ENCODE measurements at places on chromosomes 12 and 14.
A peak's percentile ranks its signal among the peaks of the same experiment; 100 is the strongest.

GRCh38 chr12:32558903-32559302 is 120.2 kb upstream of the DNM1L start:
- DNase-seq, result no peak

DNA sequence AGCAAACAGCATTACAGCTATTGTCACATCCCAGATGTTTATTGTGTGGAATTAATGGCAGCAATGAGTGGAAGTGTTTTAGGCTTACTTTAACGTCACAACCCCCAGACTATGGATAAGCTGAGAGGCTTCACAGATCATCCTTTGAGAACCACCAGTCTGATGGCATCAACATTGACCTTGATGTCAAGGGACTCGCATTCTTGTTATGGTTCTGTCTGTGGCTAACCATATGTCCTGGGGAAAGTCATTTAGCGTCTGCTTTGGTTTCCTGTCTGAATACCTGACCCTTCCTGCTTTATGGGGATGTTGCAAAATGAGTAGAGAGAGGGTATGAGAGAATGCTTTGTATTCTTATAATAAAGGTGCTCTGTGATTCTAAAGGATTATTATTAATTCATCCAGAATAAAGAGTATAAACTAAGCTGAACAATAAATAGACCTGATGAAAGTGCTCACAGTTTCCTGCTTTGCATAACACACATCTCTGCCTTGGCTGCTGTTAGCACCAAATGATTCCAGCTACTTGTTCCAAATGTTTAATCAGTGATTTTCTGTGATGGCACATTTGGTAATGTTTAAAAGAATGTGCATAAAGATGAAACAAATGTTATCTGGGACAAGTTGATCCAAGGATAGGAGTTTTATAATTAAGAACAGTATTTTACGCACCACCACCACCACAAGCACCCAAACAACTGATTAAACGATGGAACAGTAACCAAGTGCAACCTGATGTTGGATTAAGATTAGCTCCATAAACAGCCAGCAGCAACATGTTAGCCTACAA is 116.9 kb upstream of the LRIG3 start:
- no peak for DNase-seq

DNA sequence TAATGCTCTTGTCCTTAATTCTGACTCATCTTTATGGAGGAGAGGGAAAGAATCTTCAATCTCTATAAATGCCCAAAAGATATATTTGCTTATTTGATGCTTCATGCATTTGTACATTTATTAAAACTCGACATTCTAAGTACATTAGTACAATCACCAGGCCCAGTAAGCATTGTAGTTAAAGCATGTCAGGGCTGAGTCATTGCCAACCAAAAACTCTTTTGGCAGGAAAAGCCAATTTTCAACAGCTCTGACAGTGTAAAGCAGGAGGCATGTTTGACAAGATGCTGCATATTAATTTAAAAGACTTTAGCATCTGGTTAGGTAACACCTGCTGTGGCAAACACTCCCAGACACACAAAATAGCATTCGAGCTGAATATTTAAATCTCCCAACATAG is 290.9 kb downstream of the PPFIA2 start:
- DNase-seq, result peak; percentile 46

GRCh38 chr14:103872481-103873113 is 25.2 kb upstream of the PPP1R13B start:
- DNase-seq, result no peak

DNA sequence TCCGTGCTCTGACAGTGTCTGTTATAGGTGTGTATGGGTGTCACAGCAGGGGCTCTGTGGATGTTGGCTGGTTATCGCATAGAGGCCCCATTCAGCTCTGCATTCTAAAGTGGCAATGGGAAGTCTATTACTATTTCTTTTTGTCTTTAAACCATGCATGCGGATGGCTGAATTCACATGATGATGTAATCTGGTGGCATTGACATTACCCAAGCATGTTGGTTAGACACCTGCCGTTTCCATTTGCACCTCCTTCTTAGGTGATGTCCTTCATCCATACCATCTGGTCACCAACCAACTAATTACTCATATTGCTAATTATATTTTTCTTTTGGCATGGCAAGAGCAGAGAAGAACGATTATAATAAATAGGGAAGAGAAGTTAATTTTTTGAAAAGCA is 270.8 kb upstream of the RGS6 start:
- no peak for DNase-seq

DNA sequence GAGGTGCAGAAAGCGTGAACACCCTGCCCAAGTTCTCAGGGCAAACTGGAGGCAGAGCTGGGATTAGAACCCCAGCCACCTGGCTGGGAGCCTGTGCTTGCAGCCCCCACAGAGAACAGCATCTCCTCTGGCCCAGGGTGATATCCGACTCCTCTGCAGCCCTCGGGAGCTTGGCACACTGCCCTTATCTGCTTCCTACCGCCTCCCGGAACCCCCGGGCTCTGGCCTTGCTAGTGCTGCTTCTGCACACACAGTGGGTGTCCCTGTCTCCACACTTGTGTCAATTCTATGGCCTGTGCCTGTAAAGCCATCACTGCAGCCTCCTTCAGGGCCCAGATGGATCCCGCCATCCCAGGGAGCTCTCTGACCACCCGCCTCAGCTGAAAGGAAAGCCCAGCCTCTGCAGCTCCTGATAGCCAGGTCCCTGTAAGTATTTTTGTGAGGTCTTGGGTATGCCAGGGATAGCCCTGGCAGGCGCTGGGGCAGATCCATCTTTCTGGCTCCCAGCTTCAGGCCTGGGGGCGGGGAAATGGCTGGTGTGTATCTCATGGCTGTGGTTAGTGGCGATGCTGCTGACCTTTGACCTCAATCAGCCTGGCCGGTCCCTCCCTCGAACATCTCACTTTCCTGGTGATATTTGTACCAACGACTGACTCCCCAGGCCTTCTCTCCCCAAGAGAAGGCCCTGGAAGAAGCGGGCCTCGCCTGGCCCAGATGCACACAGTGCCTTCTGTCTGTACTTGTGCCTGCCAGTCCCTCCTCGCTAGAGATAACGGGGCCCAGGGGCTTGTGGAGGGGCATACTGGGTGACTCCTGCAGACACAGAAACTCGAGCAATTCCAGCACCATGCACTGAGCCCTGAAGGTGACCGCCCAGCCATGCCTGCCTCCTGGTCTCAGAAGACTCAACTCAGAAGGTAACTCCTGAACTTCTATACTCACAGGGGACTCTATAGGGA is 183.8 kb downstream of the CALM1 start:
- peak; percentile 54 for DNase-seq

DNA sequence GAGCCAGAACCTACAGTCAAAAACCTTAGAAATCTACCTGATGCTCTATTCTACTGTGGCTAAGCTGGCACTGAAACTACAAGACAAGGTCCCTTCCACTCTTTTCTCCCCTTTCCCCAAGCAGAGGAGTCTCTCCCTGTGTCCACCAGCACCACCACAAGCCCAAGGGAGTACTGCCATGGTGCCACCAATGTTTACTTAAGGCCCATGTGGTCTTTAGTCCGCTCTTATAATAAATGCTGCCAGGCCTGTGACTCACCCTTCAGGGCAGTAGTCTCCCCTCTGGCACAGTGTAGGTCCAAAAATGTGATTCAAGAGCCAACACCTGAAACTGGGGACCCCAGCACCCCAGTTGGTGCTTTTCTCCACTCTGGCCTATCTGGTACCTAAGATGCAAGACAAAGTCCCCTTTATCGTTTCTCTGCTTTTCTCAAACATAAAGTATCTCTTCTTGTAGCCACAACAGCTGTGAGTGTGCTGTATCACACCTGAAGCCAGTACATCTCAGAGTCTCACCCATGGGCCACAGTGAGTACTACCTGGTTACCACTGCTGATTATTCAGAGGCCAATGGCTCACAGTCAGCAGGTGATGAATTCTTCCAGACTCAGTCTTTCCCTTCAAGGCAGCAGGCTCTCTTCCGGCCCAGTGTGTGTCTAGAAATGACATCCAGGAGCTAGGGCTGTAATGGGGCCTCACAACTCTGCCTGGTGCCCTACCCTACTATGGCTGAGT is 29.3 kb downstream of the SLC38A2 start:
- DNase-seq, result no peak

- no peak for DNase-seq
These were observed 3.1 kb downstream of the HNF1A start for GRCh38 chr12:120981407-120981941.

DNA sequence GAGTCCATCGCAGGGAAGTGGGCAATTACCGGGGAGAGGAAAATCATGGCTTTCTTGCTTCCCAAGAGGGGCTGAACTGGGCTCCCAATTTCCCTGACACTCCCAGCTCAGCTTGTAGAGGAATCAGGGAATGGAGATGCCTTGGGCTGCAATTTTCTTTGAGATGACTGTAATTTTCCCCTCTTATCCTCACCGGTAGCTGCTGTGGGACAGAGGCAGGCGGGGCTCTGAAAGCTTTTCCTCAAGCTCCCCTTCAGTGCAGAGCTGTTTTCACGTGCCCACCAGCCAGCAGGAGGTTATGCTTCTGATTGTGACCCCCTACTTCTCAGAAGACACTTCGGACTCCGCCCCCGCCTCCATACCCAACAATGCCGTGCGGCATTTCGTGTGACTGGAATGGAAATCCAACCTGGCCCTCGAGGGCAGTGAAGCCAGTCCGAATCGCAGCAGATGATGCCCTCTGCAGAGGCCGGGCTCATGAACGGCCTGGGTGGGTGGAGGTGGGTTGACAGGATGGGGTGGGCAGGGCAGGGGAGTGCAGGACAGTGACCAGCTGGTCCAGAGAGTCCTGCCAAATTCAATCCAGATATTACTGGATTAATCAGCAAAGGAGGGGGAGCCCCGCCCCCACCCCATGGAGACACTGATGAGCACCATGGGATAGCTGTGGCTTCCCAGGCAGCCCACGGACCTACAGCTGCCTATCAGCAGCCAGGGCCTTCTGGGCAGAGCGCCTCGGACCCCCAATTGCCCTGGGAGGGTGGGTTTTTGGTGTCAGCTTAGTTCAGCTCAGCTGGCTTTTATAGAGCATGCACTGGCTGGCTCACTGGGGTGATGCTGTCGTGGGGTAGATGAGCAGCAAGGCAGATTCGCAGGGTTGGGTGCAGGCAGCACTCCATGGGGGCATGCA is 37.6 kb downstream of the RTL1 start:
- no peak for DNase-seq

- DNase-seq, result no peak
These were observed 106.3 kb downstream of the ST8SIA1 start for GRCh38 chr12:22228022-22228875.

DNA sequence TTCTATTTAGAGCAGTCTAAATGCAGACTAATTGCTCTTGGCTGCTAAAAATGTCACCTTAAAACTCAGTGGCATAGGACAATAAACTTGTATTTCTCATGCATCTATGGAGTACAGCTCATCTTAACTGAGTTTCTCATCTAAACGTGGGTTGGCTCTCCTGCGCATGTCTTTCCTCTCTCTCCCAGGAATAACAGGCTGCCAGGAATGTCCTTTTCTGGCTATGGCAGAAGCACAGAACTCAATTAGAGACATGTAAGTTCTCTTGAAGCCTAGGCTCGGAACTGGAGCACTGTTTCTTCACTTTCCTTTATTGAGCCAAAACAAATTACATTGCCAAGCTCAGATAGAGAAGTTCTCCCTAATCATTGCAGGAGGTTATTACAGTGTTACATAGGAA is 722.3 kb upstream of the FLRT2 start:
- DNase-seq, result no peak

DNA sequence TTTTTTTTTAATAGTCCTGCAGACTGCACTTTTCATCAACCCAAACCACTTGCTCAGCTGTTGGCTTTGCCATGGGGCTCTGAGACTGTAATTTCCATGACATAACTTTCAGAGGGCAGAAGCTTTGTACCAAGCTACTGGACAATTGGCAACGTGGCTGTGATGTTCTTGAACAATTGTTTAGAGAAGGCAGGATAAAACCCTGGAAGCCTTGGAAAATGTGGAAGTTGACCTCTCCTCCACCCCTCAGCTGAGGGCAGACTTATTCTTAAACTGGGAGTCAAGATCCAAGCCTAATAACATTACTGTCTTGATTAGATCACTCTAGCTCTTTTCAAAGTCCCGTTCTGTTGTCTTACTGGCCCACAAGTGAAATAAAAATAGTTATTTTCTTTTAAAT is 2.2 kb downstream of the OR4E1 start:
- no peak for DNase-seq

DNA sequence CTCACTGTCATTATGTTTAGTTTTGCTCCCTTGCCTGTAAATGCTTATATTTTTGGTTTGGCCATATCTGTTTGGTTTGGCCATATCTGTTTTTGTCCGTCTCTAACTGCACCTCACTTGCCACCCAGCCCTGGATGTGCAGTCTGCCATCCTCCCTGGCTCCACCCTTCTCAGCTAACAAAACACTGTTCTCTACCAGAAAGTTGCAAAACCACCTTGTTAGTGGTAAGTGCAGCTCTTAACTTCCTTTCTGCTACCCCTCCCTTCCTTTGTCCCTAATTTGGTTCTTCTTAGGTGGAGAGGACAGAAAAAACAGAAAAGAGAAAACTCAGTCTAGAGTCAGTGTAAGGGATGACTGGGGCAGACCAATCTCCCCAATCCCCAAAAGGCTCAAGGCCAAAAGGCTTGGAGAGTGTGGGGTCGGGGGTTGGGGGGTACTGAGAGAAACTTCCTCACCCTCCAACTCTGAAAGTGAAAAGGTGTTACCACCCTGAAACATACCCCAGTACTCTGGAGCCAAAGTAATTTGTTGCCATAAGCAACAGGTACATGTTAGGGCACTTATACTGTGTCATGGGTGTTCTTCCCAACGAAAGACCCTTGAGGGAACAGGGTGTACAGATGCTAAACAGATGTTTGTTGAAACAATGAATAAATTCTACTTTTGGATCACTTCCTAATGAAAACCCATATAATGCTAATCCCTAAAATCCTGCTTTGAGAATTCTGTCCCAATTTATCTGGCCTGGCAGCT is 5.0 kb downstream of the BIN2 start:
- DNase-seq, result no peak

DNA sequence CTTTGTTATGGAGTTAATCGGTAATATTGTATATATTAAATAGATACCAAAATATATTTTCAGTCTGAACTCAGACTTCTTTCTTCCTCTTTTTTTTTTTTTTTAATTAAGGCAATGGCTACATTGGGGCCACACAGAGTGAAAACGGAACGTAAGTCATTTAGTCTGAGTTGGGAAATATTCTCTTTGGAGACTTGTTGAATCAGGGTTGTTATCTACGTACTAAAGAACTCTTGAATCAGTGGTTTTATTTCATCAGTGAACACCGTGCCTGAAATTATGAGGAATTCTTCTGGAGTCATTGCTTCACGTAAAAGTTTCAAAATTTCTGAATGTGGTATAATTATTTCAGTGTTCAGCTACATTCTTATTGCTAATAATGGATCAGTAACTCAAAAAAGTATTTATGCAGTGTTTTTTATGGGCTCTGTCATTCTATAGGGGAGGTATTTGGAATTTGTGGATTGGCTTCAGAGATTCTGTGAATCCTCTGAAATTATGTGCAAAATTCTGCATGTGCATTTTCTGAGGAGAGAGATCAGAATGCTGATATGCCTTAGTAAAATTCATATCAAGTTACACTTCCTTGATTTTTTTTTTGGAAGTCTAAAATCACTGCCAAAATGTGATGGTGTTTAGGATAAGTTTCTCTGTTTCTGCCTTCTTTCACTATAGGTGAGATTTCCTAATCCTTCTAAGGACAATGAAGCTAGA is 39.6 kb downstream of the BRMS1L start:
- DNase-seq, result no peak

GRCh38 chr12:10737249-10737648 is 14.1 kb upstream of the YBX3 start:
- no peak for DNase-seq

Data from COR-L47 (cell line).